Mammary epithelial cell (primary cell): ENCODE measurements at places on chromosomes 3 and 15. TPM values are rescaled to one million over a fixed set of nuclear protein-coding genes. Genes with fewer than 3 reads are reported as not detected.

Gene UROC1
- not detected for total RNA-seq

Gene BTBD1
- total RNA-seq: 58.0 and 58.7 TPM in 2 replicates

Gene NLGN1
- total RNA-seq: not detected in 2 replicates

Gene GRK7
- not detected in 2 replicates for total RNA-seq

Gene ZDHHC23
- total RNA-seq: 5.2 TPM

Gene RTP3
- total RNA-seq: not detected

Gene PIGZ
- 4.7 and 4.9 TPM in 2 replicates for total RNA-seq

Gene TF
- 0.50 TPM for total RNA-seq

Gene PLA2G4F
- total RNA-seq: 0.71 and 0.99 TPM in 2 replicates

Gene SKOR1
- 0.27 TPM in 1 of 2 replicates, not detected in the other for total RNA-seq

Gene ROBO2
- total RNA-seq: not detected in 2 replicates

Gene PLA1A
- not detected for total RNA-seq

Gene MYO9A
- 43.2 and 44.3 TPM in 2 replicates for total RNA-seq

Gene TXNRD3
- 17.5 and 18.0 TPM in 2 replicates for total RNA-seq

Gene ISLR2
- total RNA-seq: not detected in 2 replicates

Gene IL12A
- total RNA-seq: 0.83 TPM

Gene TMC3
- not detected in 2 replicates for total RNA-seq

Gene ISLR
- 0.50 TPM for total RNA-seq

Gene CFAP44
- 4.8 TPM for total RNA-seq

Gene MCTP2
- total RNA-seq: 28.0 TPM

Gene BFSP2
- not detected in 2 replicates for total RNA-seq

Gene XIRP1
- not detected in 2 replicates for total RNA-seq

Gene LRRIQ4
- not detected in 2 replicates for total RNA-seq

Gene NME9
- not detected in 2 replicates for total RNA-seq

Gene RPL29
- 1,072 and 1,174 TPM in 2 replicates for total RNA-seq
